ENCODE measurements at places on chromosomes 11 and 22.

DNA sequence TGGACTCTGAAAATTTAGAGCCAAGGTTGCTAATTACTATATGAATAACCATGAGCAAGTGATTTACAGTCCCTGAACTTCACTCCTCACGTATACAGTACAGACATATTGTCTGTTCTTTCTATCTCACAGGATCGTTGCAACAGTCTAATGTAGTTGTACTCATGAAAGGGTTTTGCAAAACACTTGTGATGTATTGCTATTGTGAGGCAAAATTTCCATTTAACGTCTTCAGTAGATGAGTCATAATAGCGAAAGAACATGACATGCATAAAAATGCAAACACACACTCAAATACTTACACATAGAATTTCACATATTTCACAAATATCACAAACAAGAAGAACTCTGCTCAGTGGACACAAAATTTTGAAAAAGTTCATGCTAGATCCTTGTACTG is 134.6 kb upstream of the TRPC6 start:
- DNase-seq: no peak

DNA sequence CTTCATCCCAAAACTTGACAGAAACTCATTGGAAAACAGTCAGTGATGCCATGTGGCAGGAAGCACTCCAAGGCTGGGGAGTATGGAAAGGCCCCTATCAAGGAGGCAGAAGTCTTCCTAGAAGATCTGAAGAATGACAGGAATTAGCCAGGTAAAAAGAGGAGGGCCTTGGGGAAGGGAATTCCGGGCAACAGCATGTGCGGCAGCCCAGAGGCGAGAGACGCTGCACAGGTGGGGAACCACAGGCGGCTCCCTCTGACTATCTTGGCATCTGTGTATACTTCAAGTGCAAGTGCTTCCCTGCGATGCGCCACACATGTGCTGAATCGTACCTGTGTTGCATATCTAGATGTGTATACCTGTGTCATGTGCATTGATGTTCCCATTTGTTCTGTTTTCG is 12.7 kb downstream of the PDE2A start:
- peak; percentile 67 for DNase-seq

DNA sequence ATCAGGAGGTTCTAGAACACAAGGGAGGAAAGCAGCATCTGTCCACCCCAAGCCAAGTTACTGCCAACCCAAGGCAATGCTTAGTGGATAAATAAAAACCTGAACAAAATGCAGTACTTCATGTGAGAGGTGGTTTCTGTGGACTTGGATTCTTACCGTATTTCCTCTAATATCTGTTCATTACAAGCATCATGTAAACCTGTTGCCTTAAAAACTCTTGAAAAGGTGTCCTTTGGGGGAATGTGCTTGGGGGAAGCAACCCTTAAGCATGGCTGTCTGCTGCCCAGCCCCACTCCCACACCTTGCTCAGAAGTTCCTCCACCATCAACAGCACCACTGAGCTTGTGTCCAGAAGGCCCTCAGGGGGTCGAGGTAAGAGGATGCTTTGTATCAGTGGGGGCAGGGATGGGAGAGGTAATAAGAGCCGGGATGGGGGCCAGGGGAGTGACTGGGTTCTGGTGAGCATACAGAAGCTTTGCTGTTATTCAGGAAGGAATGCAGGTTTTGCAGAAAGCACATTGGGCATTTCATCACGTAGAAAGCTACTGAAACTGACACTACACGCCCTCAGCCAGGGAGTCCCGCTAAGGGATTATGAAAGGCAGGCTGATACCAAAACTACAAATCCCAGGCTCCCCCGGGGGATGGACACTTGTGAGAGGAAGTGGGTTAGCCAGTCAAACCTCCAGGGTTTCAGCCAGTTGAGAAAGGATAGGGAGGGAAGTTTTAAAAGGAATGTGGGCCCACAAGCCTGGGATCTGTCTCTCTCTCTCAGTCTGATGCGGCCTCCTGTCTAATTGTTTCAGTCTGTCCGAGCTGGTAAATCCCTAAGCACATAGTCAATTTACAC is 52.0 kb downstream of the KCNJ1 start:
- DNase-seq: peak; percentile 35

- DNase-seq: no peak
Measured at GRCh38 chr11:14499178-14499559, 442 bp downstream of the COPB1 start.

- DNase-seq: no peak
Measured at GRCh38 chr11:44857490-44858090, 93.1 kb downstream of the TP53I11 start.

DNA sequence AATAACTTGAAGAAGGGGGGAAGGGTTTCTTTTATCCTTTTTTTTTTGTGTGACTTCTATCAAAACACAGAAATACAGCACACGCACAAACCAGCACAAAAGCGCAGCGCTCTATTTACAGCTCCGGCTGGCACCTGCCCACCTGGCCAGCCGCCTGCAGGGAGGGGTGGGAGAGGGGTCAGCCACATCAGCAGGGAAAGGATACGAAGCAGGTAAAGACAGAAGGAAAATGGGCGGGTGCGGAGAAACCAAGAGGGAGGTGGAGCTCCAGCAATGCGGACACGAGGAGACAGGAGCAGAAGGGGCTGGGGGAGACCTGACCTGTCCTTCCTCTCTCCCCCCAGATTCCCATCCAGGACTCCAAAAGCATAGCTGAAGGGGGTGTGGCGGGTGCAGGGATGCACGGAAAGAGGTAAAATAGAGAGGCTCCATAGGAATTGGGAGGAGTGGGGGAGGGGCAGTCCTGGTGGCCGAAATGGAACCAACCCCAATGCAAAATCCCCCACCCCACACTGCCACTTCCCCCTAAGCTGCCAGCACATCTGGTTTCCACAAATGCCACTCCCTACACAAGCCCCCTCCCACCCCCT is 14.1 kb downstream of the CXCR5 start:
- no peak for DNase-seq

DNA sequence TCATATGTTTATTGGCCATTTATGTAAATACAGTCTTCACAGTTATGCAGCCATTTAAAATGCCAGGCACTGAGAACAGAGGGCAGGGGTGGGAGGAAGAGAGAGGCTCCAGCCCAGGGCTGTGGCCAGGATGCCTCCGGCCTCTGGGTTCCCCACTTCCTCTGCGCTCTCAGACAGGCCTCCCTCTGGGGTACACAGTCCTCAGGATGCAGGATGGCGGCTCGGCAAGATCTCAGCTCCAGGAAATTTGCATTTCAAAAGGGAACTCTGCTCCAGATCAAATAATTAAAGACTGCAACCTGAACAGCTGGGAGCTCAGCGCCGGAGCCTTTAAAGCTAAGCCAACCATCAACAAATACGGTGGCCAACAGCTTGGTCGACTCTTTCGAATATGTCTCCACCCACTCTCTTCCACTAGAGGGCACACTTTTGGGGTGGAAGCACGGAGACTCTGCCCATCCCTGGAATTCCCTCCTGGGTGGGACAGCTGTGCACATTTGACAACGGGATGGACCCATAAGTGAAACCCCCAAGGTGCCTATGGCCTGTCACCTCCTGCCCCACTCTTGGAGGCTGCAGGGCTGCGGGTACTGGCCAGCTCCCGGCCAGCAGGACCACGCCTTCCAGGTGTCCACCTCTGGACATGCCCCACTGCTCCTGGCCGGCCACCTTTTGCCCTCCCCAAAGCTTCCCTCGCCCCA is 1044.7 kb downstream of the BRD1 start:
- no peak for DNase-seq

- DNase-seq: no peak
Measured at GRCh38 chr11:124977006-124977405, 23.0 kb downstream of the CCDC15 start.

- peak; percentile 9 for DNase-seq
Measured at GRCh38 chr11:100719809-100720221, 32.7 kb downstream of the ARHGAP42 start.

- DNase-seq: no peak
Measured at GRCh38 chr11:64643920-64644646, 53.1 kb downstream of the SLC22A12 start.

DNA sequence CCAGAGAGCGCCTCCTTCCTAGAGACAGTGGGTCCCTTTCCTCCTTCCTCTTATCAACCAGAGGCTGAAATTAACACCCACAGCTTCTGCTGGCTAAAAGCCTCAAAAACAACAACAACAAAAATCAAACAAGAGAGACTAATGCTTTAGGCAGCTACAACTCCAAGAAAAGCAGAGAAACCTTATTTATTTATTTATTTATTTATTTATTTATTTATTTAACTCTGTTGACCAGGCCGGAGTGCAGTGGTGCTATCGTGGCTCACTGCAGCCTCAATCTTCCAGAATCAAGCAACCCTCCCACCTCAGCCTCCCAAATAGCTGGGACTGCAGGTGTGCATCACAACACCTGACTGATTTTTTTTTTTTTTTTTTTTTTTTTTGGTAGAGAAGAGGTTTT is 2.6 kb upstream of the B3GNT6 start:
- no peak for DNase-seq

DNA sequence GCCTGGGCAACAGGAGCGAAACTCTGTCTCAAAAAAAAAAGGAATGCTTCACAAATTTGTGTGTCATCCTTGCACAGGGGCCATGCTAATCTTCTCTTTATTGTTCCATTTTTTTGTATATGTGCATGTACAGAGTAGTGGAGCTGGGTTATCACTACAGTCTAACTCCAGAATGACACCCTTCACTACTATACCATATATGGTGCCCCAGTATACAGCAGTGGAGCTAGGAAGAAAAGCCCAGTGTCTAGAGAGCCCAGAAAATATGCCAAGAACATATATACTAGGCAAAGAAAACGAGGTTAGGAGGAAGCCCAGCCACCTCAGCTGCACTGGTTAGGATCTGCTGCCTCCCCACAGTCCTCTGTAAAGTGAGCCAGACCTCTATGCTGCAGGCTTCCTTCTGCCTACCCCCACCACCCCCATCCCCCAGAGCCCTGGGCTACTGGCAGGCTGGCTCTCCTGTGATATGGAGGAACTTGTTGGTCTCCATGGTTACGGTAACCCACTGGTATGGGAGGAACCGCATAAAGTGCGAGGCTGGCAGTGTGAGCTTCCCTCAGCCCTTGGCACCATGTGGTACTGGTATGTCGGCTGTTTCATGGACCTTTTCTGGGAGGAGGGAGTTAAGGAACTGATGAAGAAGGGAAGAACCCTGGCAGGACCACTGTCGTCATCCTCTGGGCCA is 34.3 kb downstream of the RCOR2 start:
- peak; percentile 64 for DNase-seq

GRCh38 chr11:10990160-10990559 is 132.3 kb upstream of the ZBED5 start:
- DNase-seq: no peak

- peak; percentile 74 for DNase-seq
Measured at GRCh38 chr11:118907051-118908042, 18.4 kb downstream of the BCL9L start.

GRCh38 chr22:43152003-43152356 is 621 bp downstream of the TSPO start:
- no peak for DNase-seq

GRCh38 chr11:47992959-47993820 is 12.8 kb downstream of the PTPRJ start:
- DNase-seq: peak; percentile 21

GRCh38 chr11:118241764-118242098 is 10.4 kb downstream of the MPZL3 start:
- DNase-seq: no peak

DNA sequence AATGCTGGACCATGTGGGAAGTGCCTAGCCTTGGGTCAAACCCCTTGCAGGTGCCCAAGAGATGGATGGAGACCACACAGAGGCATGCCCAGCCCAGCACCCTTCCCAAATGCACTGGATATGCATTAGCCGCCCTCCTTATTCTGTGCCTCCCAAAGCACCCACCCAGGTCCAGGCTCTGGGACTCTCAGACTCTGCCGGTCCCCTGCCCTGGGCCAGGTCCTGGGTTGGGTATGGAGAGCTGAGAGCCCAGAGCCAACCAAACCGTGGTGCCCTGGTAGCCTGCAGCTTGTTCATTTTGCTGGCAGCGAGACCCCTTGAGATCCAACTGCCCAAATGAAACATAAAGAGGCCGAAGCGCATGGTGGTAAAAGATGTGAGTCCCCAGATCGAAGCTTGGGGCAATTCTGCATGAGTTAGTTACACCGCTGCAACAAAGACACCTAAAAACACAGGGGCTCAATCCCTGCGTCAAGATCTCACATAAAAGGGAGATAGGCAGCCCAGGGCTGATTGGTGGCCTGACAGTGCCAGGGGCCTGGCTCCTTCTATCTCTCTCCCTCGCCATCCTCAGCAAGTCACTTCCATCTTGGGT is 61.5 kb downstream of the MYEOV start:
- DNase-seq: no peak

DNA sequence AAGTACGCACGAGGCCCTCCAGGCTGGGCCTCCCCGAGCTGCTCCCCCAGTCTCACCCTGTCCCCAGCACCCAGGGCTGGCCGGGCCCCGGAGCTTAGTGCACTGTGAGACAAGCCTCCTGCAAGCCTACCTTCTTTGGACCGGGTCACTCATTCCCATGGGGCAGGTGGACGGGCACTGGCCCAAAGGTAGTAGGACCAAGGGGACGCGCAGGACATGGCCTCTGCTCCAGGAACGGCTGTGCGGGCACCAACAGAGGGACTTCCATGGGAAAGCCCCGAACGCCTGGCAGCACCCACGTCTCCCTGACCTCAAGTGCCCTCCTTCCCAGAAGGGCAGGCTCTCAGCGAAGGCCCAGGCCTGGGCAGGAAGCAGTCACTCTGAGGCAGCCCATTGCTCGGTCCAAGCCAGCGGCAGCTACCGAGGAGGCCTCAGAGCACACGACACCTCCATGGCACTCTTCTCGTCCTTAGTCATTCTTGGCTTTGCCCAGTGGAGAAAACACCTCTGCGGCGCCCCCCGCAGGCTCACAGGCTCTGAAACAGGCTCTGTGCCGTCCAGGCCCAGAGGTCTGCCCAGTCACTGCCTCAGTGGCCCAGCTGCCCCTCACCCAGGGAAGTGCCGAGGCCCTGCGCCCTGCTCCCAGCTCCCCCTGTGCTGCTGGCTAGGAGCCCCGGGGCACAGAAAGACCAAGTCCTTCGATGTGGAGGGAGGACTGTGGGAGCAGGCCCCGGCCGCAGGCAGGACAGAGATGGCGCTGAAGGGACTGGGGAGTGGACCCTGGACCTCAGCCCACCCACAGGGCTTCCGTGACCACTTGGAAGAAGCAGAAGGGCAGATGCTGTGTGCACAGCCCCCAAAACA is 3.8 kb downstream of the MOB2 start:
- no peak for DNase-seq

DNA sequence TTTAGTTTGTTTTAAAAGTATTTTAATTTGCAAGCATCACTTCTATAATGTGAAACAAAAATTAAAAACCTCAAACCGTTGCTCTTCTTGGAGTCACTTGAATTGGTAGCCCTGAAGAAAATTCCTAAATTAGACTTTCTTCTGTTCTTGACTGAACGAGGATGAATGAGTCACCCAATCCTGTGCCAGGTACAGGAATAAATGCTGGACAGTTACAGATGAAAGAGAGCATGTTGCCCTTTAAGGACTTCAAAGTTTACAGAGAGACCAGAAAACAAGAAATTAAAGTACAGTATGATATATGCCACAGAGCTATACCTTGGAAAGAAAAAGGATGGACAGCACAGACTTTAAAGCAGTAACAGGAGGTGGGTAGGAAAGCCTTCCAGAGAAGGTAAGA is 41.3 kb upstream of the CXCR5 start:
- no peak for DNase-seq

- DNase-seq: no peak
Measured at GRCh38 chr11:94649964-94650623, 82.9 kb downstream of the PIWIL4 start.

GRCh38 chr11:11668781-11669180 is 47.0 kb upstream of the GALNT18 start:
- no peak for DNase-seq
